ENCODE measurements at places on chromosomes 5 and 9.

GRCh38 chr9:133116346-133117231 lies 4.5 kb downstream of the RALGDS start:
- DNase-seq = no peak

DNA sequence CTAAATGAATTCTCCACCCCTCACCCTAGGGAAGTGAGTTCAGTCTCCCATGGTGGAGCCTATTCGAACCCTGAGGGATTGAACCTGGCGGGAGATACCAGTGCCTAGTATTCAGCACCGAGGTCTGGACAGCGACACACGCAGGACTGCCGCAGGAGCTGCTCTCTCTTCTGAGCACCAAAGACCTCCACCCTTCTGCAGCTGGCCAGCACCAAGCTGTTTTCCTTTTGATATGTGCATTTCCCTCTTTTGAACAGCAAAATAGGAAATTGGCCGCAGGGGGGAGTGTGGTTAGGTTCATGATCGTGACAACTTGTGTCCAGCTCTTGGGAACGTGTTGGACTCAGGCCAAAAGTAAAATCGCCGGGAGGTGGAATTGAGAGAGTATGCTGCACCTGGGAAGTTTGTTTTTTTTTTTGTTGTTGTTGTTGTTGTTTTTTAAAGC lies 1.2 kb upstream of the PCSK1 start:
- no peak for DNase-seq

GRCh38 chr5:38367410-38367809 lies 109.1 kb downstream of the EGFLAM start:
- no peak for DNase-seq

GRCh38 chr5:174159327-174160114 lies 114.0 kb downstream of the NSG2 start:
- no peak for DNase-seq

GRCh38 chr5:123813264-123813663 lies 301.3 kb downstream of the CSNK1G3 start:
- DNase-seq = no peak

GRCh38 chr9:132541870-132542830 lies 40.3 kb upstream of the BARHL1 start:
- no peak for DNase-seq

All from T-helper 22 cell (primary cell).